Fibroblast of skin of scalp (primary cell): ENCODE measurements at places on chromosomes 13 and 19.

DNA sequence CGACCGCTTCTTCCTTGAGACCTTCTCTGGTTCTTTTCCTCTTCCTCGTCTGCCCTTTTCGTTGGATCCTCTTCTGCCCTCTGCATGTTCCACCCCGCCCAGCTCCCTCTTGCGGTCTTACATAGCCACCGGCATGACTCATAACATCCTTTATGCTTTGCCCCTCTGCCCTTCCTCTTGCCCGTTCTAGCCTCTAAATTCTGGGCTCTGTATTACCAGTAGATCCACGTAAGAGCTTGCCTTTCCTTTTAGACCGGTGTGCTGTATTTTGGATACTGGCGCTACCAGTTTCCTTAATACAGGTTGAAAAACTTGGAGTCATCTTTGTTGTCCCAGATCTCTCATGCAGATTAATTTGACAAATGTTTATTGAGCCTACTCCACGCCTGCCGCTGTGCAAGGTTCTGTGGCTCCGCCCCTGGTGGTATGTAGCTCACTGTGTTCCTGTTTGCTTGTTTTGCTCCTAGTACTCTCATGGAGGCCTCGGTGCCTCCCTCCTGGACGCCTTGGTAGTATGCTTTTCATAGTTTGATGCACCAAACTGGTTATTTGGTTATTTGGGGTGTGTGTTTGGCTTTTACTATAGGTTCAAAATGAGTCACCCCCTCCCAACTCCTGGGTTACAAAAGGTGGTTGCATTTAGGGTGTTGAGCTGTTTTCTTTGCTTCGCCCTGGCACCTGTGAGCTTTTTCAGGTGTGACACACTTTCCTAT, 1.7 kb downstream of the GTF3A start:
- peak; percentile 60 for DNase-seq

- no peak for DNase-seq
Observed at GRCh38 chr13:36248700-36249099, 34.3 kb upstream of the SOHLH2 start.

DNA sequence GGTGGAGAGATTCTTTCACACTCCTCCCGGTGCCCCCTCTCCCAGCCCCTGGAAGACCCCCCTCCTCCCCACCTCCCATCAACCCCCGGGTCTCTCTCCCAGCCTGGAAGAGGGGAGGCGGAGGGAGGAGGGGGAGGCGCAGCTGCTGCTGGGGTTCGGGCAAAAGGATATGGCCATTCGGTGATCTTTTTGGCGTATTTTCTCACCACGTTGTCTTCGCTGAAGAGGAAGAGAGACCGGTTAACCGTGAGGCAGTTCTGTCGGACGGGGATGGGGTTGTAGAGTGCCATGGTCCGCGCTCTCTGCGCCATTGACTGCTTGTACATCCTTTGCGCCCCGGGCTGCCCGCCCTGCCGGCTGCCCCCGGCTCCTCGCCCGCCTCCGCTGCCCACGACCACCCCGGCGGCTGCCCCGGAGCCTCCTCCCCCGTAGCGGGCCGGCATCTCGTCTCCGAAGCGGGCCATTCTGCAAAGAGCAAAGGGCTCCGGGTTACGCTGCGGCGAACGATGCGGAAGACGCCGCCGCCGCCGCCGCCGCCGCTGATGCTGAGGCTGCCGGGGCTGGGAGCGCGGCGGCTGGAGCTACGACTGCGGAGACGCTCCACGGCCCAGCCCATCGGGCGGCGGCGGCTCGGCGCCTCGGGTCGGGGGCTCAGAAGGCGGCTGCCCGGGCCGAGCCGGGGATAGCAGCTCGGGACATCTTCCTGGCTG, 363 bp downstream of the CACNA1A start:
- peak; percentile 30 for DNase-seq

- DNase-seq, result no peak
Observed at GRCh38 chr13:113470073-113470472, 16.8 kb upstream of the ADPRHL1 start.

DNA sequence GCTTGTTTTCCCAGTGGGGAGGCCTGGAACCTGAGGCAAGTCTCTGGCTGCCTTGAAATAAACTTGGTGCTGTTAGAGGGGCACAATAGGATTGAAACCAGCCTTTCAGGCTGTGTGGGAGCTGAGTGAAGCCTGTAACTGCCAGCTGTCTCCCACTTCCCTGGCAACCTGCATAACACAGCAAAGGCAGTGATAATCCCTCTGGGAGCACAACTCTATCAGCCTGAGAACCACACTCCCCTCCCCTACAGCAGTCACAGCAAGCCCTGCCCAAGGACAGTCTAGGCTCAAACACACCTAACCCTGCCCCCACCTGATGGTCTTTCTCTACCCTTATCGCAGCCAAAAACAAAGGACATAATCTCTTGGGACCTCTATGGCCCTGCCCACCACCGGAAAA, 683.8 kb upstream of the ATXN8OS start:
- DNase-seq, result no peak

- DNase-seq, result no peak
Observed at GRCh38 chr13:36526897-36527296, 94.6 kb downstream of the CCNA1 start.

- DNase-seq, result no peak
Observed at GRCh38 chr19:3096902-3097326, 2.8 kb downstream of the GNA11 start.

DNA sequence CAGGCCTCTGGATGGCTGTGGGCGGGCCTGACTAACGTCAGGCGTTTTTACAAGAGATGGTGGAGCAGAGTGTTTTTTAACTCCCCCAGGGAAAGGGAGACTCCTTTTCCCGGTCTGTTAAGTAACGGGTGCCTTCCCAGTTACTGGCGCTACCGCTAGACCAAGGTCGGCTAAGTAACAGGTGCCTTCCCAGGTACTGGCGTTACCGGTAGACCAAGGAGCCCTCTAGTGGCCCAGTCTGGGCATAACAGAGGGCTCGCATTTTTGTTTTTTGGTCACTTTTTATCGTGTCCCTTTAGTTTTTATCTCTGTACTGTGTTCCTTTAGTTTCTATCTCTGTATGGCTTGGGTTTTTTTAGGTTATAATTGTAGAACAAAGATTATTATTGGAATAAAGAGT, 10.0 kb downstream of the ZNF383 start:
- no peak for DNase-seq

DNA sequence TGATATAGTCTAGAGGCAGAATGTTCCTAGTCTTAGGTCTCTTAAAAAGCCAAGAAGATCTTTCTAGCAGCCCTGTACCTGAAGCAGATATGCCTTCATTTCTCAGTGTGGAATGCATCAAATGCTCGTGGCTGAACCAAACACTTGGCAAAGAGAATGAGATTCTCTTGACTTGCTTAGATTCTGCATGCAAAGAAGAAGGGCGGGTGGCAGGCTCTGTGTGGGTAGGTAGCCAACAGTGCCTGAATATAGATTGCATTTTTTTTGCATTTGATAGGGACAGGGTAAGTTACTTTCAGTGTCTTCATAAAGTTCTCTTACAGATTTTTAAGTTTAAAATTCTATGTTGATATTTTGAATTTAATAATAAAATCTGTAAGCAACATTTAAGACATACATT, 27.3 kb downstream of the IFT88 start:
- no peak for DNase-seq

- DNase-seq, result peak; percentile 23
Observed at GRCh38 chr13:94860981-94861407, 148.6 kb upstream of the SOX21 start.

DNA sequence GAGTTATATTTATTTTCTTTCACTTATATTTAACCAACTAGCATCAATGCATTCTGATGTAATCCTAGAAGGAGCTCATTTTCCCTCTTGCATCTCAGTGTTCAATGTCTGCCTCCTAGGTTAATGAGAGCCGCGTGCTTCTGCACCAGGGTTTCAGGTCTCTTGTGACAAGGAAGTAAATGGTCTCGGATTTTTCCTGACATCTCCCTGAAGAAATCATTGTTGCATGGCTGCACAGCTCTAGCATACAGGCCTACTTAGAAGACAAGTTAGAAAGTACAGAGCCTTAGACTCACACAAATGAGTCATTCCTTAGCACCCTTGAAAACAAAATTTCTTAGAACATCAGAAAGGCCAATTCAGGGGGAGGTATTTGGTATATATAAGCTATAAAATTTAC, 57.2 kb upstream of the KLF12 start:
- DNase-seq, result peak; percentile 21

DNA sequence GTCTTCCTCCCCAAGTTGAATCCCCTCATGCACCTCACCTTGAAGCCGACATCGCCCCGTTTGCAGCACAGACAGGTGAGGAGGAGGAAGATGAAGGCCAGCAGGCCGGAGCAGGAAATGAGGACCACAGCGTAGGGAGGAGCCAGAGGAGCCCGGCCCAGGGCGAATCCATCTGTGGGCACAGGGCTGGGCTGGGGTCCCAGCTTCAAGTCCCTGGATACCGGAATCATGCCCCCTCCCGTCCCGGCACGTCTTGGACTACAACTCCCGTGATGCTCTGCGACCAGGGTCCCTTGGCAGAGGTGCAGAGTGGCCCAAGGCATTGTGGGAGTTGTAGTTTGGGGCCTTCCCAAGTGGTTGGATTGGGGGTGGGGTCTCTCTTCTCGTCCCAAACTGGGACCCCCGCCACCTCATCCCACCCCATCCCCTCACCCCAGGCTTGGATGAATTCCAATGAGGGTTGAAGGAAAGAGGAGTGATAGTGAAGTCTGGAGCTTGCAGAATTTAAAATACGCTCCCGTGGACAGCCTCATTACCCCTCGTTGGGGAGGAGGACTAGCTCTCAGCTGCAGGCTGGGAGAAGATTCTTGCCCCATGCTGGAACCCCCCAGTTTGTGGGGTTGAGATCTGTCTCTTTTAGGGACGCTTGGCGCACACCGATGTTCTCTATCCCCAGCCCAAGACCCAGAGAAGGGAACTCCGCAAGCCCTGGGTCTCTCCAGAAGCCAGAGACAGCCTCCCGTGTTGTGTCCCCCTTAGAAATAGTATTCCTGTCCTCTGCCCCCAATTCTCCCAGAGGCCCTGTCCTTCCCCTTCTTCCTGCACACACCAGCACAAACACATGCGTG, 990 bp downstream of the LMTK3 start:
- peak; percentile 55 for DNase-seq

GRCh38 chr13:61670384-61671161, 254.9 kb upstream of the PCDH20 start:
- DNase-seq, result no peak

DNA sequence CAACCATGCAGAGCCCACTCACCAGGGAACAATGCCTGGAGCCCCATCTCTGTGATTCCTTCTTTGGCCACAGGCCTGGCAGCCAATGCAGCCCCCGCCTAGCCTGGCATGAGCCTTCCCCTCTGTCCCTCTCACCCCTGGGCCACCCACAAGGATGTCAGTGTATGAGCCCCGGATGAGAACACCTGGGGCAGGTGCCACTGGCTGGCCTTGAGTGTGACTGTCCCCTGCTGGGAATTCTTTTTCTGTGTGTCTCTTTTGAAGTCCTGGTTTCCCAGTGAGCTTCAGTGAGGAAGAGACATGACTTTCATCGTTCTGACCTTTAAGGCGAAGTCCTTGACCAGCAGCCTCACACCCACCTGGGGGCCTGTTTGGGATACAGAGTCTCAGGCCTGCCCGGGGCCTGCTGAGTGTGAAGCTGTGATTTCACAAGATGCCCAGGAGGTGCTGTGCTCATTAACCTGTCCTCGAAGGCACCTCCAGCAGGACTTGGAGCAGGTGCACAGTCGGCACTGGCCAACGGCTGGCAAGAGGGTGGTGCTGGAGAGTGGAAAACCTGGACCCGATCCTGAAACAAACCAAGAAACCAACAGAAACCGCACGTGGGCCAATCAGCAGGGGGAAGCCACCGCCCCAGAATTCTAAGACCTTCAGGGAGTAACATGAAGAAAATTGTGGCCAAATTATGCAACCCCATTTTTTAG, 27.4 kb upstream of the SPACA7 start:
- no peak for DNase-seq

DNA sequence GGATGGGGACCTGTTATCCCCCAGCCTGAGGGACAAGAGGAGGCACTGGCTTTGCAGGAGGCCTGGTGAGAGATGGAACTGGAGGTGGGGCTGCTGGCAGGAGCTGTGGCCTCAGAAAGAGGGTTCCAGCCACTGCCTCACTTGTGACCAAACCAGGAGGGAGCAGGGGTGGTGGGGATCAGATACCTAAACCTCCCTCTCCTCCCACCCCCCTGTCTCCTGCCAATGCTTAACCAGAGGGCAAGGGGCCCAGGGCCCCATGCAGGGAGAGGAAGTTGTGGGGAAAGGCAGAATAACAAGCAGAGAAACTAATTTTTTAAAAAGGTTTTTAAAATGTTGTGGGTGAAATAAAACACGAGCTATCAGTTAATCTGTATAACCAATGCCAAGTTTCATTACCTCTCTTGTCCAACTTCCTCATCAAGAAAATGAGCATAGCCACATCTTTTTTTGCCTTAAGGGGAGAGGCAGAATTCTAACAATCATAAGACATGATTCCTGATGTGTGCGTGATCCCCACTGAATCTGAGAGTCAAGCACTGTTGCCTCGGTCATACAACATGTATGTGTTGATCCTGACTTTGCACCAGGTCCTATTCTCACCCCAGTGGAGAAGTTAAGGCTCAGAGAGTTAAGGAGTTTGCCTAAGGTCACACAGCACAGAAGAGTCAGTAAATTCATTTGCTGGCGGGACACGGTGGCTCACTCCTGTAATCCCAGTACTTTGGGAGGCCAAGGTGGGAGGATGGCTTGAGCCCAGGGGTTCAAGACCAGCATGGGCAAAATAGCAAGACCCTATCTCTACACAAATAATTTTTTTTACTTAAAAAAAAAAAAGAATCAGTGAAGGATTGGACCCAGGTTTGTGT, 12.9 kb downstream of the FXYD5 start:
- DNase-seq, result no peak

DNA sequence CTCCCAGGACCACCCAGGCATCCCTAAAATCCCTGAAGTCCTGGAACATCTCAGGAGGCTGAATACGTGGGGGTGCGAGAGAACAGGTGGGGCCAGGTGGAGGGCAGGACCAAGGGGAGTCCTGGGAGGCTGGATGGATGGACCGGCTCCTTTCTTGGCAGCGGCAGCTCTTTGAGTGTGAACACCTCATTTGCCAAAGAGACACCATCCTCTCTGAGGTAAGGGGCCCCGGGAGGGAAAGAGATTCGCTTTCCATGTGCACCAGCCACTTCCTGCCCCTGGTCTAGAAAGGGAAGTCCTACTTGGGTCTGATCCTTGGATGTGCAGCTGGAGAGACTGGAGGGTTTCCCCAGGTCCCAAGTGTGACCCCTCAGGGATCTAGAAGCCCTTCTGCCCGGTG, 16.2 kb downstream of the PTH2 start:
- DNase-seq, result no peak

GRCh38 chr19:43562698-43563241, 12.6 kb downstream of the XRCC1 start:
- DNase-seq, result peak; percentile 89
